T-helper 17 cell (primary cell): ENCODE measurements at places on chromosomes 13 and 19.

DNA sequence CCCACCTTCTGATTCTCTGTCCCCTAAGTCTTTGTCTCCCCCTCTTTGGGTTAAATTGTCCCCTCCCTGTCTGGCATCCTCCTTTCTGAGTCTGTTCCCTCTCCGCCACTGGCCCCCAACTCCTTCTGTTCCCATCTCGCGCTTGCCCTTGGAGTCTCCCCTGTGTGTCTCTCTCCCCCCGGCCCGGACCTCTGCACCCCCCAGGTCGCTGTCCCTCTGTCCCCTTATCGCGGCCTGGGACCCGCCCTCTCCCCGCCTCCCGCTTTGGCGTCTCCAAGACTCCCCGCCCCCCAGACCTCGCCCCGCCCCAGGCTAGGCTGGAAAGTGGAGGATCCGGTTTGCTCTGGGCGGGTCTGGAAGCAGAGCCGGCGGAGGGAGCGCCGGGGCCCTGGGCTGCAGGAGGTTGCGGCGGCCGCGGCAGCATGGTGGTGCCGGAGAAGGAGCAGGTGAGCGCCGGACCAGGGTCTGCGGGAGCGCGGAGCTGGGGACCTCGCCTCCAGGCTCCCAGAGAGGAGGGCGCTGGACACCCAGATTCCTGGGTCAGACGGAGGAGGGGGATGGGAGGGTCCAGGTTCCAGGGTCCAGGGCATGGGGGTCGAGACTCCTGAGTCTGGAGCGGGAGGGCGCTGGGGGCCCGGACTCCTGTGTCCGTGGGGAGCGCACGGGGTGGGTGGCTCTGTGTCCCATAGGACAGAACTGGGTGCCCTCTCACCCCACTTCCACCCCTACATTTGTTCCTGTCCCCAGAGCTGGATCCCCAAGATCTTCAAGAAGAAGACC is at the start of gene TRPM4:
TRPM4 (plus strand) TSS at position 348 of the 780 bp plus-strand sequence; CDS start at position 423, 75 bp downstream.
- no peak for DNase-seq
- peak within 1 kb of the TSS; percentile 71 for H3K4me3 ChIP-seq
- H3K36me3 ChIP-seq = peaks cover 19% of the 10 kb centered on the region
- H3K27me3 ChIP-seq = peaks cover 68% of the 10 kb centered on the region

DNA sequence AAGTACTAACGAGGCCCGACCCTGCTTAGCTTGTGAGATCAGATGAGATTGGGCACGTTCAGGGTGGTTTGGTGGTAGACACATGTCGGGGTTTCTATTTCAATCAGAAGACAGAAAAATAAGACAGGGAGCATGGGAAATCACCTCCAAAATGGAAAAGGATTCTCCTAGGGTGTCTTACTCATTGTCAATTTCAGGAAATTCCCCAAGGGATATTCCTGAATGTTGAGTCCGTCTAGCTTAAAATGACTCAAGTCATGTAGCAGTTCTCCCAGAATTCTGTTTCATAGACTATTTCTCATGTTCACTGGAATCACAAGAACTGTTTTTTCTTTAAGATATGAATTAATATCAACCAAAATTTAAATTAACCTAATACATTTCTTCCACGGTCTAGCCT is 380.1 kb downstream of the EFNB2 start:
- no peaks in the 10 kb centered on the region for H3K27me3 ChIP-seq
- no peak for DNase-seq
- H3K27ac ChIP-seq = no peak overlapping the region
- no peaks in the 10 kb centered on the region for H3K4me1 ChIP-seq
- H3K4me3 ChIP-seq = no peak overlapping the region

GRCh38 chr13:58728126-58728525 is 1096.6 kb downstream of the PCDH17 start:
- H3K4me3 ChIP-seq = no peak overlapping the region
- H3K27me3 ChIP-seq = no peaks in the 10 kb centered on the region
- H3K27ac ChIP-seq = no peak overlapping the region
- DNase-seq = no peak
- H3K4me1 ChIP-seq = no peaks in the 10 kb centered on the region

DNA sequence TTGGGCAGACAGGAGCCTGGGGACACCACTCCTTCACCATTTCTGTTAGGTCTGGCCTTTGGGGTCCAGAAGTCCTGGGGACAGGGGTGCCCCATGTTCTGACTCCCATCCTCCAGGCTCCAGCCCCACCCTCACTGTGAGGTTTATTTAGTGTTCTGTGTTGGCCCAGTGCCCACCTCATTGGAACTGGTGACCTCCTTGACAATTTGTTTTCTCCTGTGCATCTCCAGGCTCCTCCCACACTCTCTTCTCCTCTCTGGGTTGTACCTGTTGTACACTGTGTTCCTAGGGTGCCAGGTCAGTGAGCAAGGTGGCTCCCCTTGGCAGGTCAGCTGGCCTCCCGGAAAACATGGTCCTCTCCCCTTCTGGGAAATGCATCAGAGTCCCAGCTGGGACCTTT is 110.8 kb downstream of the ZNF536 start:
- H3K27me3 ChIP-seq = peaks cover 6% of the 10 kb centered on the region
- no peaks in the 10 kb centered on the region for H3K4me1 ChIP-seq
- no peak for DNase-seq
- no peak overlapping the region for H3K27ac ChIP-seq
- no peak overlapping the region for H3K4me3 ChIP-seq

DNA sequence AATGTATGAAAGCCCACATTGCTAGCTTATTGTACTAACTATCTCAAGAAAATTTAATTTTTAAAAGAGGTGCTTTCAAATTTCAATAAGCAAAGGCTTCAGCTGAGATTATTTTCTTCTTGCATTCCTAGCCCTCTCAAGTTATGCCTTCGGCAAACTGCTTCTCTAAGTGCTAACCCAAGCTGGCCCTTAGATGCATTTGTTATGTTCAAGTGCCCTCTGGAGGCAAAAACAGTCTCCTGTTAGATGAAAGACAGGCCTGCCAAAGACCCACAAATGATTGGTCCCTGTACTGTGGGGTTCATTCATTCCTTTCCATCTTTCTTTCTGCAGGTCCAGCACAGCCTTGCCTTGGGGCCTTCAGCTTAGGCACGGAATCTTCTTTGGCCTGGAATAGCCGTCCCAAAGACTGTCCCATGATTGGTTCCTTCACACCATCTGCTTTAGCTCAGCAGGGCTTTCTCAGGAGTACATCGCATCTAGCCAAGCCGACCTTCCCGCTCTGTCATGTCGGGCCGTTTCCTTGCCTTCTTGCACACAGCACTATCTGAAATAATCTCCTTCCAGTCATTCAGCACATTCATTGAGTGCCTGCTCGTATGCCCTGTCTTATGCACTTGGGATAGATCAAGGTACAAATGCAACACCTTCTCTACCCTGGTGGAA is 26.4 kb upstream of the TPTE2 start:
- peak overlapping the region; percentile 86 for H3K4me3 ChIP-seq
- no peak for DNase-seq
- peaks cover 12% of the 10 kb centered on the region for H3K4me1 ChIP-seq
- no peaks in the 10 kb centered on the region for H3K36me3 ChIP-seq
- peak overlapping the region; percentile 86 for H3K27ac ChIP-seq

- H3K27me3 ChIP-seq = peaks cover 12% of the 10 kb centered on the region
- H3K4me1 ChIP-seq = no peaks in the 10 kb centered on the region
- no peak overlapping the region for H3K4me3 ChIP-seq
Measured at GRCh38 chr13:94201022-94201421, 278.5 kb downstream of the DCT start.

DNA sequence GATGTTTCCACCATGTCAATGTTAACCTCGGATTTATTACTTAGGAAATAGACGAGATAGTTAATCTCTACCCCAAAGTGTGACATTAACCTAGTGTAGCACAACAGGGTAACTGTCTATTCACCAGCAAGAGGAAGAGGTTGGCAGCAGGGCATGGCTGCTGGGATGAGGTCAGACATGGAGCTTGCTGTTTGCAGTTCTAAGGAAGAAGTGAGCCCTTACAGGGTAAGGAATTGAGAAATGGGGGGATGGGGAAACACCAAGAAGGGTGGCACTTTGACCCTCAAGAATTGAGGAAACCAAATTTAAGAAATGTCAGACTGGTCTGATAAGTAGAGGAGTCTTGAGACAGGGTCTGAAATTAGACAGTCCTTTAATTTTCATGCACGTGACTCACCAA is 62.4 kb downstream of the MBD3L2B start:
- no peak overlapping the region for H3K4me3 ChIP-seq
- H3K4me1 ChIP-seq = peaks cover 3% of the 10 kb centered on the region
- no peaks in the 10 kb centered on the region for H3K36me3 ChIP-seq

GRCh38 chr19:23917856-23918255 is 3.2 kb downstream of the ZNF726 start:
- no peak overlapping the region for H3K4me3 ChIP-seq
- no peaks in the 10 kb centered on the region for H3K27me3 ChIP-seq
- peaks cover 2% of the 10 kb centered on the region for H3K4me1 ChIP-seq
- peaks cover 2% of the 10 kb centered on the region for H3K36me3 ChIP-seq

DNA sequence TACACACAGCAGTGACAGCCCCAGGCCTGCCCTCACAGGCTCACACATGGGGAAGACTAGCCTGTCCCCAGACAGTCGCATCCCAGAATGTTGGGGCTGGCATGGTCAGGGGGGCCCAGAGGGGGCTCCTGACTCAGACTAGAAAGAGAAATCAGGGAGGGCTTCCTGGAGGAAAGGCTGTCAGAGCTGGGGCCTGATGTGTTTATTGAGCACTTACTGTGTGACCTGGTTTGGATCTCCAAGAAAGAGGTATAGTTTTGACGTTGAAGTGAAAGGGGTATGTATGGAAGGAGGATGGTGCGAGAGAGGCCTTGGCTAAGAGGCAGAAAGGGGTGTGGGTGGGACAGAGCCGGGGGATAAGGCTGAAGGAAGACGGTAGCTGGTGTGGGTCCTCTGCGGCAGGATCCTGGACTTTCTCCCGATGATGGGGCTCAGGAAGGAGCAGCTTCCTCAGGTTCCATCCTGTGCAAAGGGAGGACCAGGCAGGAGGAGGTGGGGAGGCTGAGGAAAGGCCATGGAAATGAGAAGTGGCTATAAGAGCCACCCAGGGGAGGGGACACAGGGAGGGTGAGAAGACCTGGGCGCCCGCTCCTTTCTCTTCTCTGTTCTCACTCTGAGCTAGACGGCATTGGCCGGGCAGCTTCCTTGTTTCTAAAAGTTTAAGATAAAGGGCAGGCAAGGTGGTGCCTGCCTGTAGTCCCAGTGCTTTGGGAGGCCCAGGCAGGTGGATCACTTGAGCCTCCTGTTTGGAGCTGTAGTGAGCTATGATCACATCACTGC is 16.1 kb upstream of the BCL3 start:
- no peak overlapping the region for H3K27ac ChIP-seq
- no peaks in the 10 kb centered on the region for H3K27me3 ChIP-seq
- H3K4me1 ChIP-seq = peaks cover 12% of the 10 kb centered on the region
- no peak for DNase-seq

DNA sequence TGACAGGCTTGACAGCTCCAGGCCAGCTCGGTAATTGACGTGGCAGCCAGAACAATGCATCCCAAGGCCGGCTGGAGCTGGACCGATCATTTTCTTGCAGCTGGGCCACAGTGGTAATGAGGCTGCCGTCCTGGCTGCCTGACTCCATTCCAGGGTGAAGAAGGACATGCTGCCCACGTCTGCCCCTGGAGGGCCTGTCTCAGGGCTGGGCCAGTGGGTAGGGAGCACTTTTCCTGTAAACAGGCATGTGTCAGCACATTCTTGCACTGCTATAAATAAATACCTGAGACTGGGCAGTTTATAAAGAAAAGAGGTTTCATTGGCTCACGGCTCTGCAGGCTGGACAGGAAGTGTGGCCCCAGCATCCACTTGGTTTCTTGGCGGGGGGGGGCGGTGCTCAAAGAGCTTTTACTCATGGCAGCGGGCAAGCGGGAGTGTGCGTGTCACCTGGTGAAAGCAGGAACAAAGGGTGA is 38.1 kb upstream of the KCTD15 start:
- H3K27me3 ChIP-seq = peaks cover 34% of the 10 kb centered on the region
- no peak for DNase-seq
- H3K4me3 ChIP-seq = no peak overlapping the region

- DNase-seq = no peak
- no peak overlapping the region for H3K4me3 ChIP-seq
- H3K36me3 ChIP-seq = peaks cover 2% of the 10 kb centered on the region
- no peaks in the 10 kb centered on the region for H3K27me3 ChIP-seq
- H3K4me1 ChIP-seq = peaks cover 5% of the 10 kb centered on the region
- H3K27ac ChIP-seq = no peak overlapping the region
Measured at GRCh38 chr19:4501691-4502090, 16.6 kb downstream of the PLIN4 start.

- no peaks in the 10 kb centered on the region for H3K27me3 ChIP-seq
- no peak for DNase-seq
- peaks cover 4% of the 10 kb centered on the region for H3K36me3 ChIP-seq
- no peak overlapping the region for H3K4me3 ChIP-seq
- H3K27ac ChIP-seq = no peak overlapping the region
Measured at GRCh38 chr13:52686376-52686775, 33.7 kb downstream of the SUGT1 start.

DNA sequence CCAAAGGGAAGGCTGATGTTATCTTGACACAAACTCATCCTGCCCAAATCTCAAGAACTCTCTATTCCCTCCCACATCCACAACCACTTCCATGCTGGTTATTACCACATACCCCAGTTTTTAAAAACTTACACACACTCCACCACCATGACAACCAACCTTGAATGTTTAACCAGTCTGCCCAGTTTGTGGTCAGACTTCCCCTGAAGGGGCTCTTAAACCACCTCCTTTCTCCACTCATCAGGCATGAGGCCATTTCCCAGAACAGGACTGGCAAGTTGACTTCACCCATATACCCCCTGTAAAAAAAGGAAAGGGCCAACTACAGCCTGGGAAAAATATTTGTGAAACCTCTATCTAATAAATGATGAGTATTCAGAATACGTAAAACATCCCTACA is 12.4 kb upstream of the ZSCAN4 start:
- DNase-seq = no peak
- H3K27ac ChIP-seq = no peak overlapping the region
- H3K4me1 ChIP-seq = no peaks in the 10 kb centered on the region
- H3K36me3 ChIP-seq = peaks cover 8% of the 10 kb centered on the region
- no peak overlapping the region for H3K4me3 ChIP-seq

GRCh38 chr13:60887711-60888110 is 490.7 kb downstream of the TDRD3 start:
- no peaks in the 10 kb centered on the region for H3K27me3 ChIP-seq
- no peak overlapping the region for H3K27ac ChIP-seq
- no peaks in the 10 kb centered on the region for H3K36me3 ChIP-seq

GRCh38 chr13:110812121-110812868 is 98.8 kb downstream of the ING1 start:
- H3K4me1 ChIP-seq = peaks cover 9% of the 10 kb centered on the region
- H3K36me3 ChIP-seq = no peaks in the 10 kb centered on the region
- H3K27ac ChIP-seq = no peak overlapping the region
- H3K27me3 ChIP-seq = peaks cover 43% of the 10 kb centered on the region
- no peak for DNase-seq

- DNase-seq = no peak
- H3K36me3 ChIP-seq = no peaks in the 10 kb centered on the region
- peaks cover 17% of the 10 kb centered on the region for H3K4me1 ChIP-seq
- no peak overlapping the region for H3K4me3 ChIP-seq
- H3K27me3 ChIP-seq = peaks cover 21% of the 10 kb centered on the region
- no peak overlapping the region for H3K27ac ChIP-seq
Measured at GRCh38 chr19:2978166-2978767, 903 bp downstream of the TLE6 start.

- peaks cover 8% of the 10 kb centered on the region for H3K36me3 ChIP-seq
- H3K4me3 ChIP-seq = no peak overlapping the region
- DNase-seq = no peak
- H3K4me1 ChIP-seq = peaks cover 2% of the 10 kb centered on the region
Measured at GRCh38 chr19:16402041-16402440, 69.7 kb downstream of the EPS15L1 start.

- no peak for DNase-seq
- no peaks in the 10 kb centered on the region for H3K27me3 ChIP-seq
- no peaks in the 10 kb centered on the region for H3K4me1 ChIP-seq
- H3K27ac ChIP-seq = no peak overlapping the region
- H3K36me3 ChIP-seq = no peaks in the 10 kb centered on the region
Measured at GRCh38 chr13:84865783-84866221, 933.4 kb downstream of the SLITRK6 start.

GRCh38 chr13:72141855-72142519 is 275.0 kb upstream of the DACH1 start:
- DNase-seq = no peak
- H3K4me1 ChIP-seq = no peaks in the 10 kb centered on the region
- no peaks in the 10 kb centered on the region for H3K36me3 ChIP-seq
- H3K27ac ChIP-seq = no peak overlapping the region
